ENCODE measurements at places on chromosomes 1 and 21.

DNA sequence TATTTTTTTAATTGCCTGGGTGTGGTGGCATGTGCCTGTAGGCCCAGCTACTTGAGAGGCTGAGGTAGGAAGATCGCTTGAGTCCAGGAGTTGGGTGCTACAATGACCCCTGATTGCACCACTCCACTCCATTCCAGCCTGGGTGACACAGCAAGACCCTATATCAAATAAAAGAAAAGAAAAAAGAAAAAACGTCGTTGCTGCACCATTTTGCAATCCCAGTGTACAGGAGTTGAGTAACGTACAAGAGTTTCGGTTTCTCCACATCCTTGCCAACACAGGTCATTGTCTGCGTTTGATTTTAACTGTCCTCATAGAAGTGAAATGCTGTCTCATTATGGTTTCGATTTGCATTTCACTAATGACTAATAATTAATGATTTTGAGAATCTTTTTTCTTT, 7.9 kb downstream of the ZNF684 start:
- DNase-seq, result no peak

DNA sequence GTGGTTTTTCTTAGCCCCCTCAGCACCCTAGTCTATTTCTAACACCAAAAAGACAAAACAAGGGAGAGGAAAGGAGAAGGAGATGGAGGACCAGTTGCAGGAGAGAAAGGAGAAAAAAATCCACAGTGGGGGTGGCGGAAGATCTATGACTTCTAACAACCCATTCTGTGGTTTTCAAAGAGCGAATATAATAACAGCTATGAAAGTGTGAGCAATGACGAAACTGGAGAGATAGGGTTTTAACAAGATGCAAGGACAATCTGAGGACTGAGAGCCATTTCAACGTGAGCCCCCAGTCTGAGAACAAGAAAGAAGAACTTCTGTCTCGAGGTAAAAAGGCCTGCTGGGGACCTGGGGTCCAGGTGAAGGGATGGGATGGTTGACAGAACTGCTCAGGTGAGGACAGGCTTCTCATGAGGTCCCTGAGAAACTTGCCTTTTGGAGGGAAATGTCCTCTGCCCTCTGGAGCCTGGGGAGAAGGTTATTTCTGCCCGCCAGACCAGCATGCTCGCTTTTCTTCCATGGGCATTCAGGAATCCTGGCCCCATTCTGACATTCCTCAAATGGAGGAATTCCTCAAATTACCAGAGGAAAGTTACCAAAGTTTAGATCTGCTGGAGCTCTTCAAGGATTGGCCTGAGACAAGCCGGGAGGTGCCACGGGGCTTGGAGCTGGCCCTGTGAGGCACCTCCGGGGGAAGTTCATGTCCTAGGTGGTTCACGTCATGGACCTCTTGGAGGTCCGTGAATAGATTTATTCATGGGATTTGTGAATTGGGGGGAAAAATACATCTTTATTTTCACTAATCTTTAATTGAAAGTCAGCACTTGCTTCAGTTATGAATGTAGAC, at the start of gene CD160:
Gene CD160, plus strand, starts transcription at position 270 of the 850 bp plus-strand sequence. CDS start 8,829 bp downstream, outside the sequence.
- DNase-seq, result peak; percentile 58

- DNase-seq, result no peak
Observed at GRCh38 chr1:225290244-225290643, 137.6 kb downstream of the LBR start.

DNA sequence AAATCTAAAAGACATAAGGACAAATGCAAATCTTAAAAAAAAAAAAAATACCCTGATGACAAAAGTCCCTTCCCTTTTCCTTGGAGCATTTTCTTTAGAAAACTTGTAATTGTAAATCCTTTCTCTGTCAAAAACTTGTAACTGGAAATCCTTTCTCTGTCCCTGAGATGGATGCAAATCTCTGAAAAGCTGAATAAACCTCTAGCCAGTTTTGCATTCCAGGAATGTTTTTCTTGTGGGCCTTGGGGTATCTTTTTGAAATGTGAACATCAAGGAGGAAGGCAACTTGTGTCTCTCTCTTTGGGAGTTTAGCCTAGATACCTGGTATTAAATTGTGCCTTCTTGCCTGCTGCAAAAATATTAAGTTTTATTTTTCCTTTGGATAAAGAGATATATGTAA, 305.3 kb downstream of the KCNT2 start:
- no peak for DNase-seq

- no peak for DNase-seq
Observed at GRCh38 chr1:72623299-72623708, 341.0 kb upstream of the NEGR1 start.

GRCh38 chr1:155962599-155963211, 15.6 kb downstream of the ARHGEF2 start:
- no peak for DNase-seq

GRCh38 chr1:196305216-196305615, 303.0 kb downstream of the KCNT2 start:
- DNase-seq, result no peak

Data from activated CD8-positive, alpha-beta T cell treated with anti-CD3 and anti-CD28 coated beads for 36 hours (primary cell).